ENCODE measurements at places on chromosomes 12 and 14.

DNA sequence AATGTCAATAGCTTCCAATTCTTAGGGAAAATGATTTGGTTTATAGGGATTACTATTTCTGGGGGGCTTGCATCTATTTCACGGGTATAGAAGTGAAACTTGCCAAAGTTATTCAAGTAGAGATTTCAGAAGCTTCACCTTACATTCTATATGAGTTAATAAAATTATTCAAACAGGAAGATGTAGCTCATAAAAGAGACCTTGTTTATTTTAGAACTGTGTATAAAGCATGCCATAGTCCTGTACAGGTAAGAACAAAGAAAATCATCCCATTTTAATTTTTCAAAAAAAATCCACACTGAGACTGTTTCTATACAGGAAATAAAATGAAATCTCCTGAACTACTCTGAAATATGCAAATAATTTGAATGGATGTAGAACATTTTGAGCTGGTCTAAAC lies 834.7 kb downstream of the TRHDE start:
- no peak for DNase-seq

DNA sequence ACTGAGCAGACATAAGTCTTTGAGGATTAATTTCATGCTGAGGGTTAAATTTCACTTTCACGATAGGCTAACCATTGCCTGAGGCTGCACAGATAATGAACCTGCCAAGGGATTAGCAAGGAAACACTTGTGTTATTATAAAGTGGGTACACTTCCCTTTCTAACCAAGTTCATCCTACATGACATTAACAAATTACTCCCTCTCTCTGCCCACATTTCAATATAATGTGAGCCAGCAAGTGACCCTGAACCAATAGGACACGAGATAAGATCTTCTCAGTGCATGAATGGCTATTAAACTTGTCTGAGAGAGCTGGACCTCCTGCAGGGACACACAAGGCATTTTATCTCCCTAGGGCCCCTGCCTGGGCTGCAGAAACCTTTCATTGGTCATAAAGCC lies 173.5 kb downstream of the PAX9 start:
- no peak for DNase-seq

DNA sequence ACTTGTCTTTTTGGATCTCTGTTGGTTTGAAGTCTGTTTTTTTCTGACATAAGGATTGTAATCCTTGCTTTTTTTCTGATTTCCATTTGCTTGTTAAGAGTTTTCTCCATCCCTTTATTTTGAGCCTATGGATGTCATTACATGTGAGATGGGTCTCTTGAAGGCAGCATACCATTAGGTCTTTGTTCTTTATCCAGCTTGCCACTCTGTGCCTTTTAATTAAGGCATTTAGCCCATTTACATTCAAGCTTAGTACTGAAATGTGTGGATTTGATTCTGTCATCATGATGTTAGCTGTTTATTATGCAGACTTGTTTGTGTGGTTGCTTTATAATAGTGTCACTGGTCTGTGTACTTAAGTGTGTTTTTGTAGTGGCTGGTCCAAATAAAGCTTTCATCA lies 100.0 kb downstream of the CCDC91 start:
- no peak for DNase-seq

DNA sequence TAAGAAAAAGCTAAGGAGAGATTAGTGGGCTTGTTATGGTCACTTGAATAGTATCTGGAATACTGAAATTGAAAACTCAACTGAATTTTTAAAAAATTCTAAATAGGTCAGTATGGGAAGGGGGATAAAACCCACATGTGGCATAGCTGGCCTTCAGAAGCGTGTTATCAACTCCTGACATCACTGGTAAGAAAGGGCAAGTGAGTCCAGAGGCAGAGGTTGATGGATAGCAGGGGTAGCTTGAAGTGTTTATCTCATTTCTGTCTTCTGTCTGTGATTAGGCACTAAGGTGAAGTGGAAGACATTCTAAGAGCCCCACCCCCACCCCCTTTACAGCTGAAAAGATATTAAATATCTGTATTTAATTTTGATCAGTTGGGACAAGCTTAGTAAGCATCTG lies 261.4 kb upstream of the TMTC1 start:
- no peak for DNase-seq

GRCh38 chr14:102387086-102387485 lies 24.3 kb downstream of the TECPR2 start:
- no peak for DNase-seq

- DNase-seq, result no peak
These were observed 9.5 kb downstream of the TSPAN11 start for GRCh38 chr12:30936036-30936435.

DNA sequence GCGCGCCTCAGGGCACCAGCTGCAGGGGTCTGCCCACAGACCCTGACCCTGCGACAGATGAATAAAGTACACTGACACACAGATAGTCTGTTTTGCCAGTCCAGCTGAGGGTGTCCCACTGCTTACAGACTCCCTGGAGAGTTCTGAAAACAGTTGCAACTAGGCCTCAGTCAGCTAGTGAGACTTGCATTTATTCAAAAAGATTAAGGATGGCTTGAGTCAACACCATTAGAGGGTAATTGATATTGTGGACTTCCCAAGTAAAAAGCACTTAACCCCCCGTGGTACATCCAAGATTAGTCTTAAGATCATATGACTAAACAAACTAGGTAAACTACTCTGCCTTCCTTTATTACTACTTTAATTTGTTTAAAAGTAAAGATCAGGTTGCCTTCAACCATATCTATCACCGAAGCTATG lies 11.1 kb upstream of the PSEN1 start:
- DNase-seq, result no peak

DNA sequence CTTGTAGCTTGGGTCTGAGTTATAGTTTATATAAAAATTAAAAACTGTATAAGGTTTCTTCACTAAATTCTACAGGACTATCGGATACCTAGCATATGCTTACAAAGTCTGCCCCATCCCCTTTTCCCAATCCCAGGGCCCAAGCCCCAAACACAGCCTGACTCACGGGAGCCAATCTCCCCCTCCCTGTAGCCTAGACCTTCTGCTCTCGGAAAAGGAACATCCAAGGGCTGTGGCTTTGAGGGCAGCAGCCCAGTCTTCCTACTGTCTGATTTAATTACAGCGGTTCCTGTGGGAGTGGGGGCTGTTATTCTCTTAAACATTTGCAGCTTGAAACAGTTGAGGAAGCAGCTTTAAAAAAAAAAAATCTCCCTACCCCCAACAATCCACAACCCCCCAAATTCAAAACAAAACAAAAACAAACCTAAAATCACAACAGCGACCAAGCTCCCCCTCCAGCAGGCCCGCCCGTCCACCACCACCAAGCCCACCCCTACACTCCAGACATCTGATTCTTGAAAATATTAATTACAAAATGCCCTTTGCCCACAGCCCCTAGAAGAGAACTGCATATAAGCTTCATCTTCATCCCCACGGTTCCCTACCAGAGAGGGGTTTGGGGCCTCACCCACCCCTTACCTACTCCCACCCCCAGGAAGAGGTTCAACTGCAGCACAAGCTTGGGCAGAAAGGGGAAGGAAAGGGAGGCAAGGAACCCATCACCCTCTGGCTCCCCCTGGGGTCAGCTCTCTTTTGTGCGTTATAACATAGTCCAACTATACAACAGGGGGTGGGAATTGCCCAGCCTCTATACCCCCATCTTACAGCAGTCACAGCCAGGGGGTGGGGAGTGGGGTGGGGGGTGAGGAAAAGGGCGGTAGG lies 1.1 kb upstream of the PRKAG1 start:
- peak; percentile 71 for DNase-seq

- DNase-seq, result peak; percentile 34
These were observed 43.6 kb upstream of the APPL2 start for GRCh38 chr12:105279460-105280056.

- no peak for DNase-seq
These were observed 12.7 kb upstream of the OAS2 start for GRCh38 chr12:112965643-112966042.

DNA sequence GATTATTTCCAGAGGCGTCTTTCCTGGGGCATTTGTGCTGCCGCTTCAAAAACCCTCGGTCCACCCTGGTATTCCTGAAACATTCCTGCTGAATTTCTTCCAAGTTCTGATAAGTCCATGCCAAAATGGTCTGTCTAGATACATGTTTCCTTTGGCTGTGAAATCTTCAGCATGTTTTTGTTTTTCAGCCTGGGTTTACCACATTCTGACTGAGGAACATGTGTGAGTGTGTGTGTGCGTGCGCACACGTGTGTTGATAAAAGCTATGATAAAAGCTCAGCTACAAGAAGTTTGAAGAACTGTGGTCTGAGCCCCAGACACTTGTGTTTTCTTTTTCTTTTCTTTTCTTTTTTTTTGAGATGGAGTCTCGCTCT lies 22.4 kb downstream of the ANKRD9 start:
- no peak for DNase-seq

GRCh38 chr12:76542908-76543307 lies 16.7 kb downstream of the OSBPL8 start:
- peak; percentile 48 for DNase-seq

DNA sequence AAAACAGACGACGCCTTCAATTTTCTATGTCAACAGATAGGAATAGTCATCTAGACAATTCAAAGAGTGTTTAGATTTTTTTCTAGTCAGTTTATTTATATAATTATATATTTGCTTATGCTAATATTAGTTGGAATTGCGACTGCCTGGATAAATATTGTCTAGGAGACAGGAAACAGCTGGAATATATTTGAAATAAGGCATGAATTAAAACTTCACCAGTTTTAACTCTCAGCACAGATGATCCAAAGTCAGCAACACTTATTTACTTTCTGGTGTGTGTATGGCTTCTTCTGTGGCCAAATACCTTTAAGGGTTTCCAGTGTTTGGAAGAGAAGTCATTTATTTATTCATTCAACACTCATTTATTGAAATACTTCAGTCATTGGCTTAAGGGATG lies 1215.4 kb upstream of the USP15 start:
- DNase-seq, result no peak

DNA sequence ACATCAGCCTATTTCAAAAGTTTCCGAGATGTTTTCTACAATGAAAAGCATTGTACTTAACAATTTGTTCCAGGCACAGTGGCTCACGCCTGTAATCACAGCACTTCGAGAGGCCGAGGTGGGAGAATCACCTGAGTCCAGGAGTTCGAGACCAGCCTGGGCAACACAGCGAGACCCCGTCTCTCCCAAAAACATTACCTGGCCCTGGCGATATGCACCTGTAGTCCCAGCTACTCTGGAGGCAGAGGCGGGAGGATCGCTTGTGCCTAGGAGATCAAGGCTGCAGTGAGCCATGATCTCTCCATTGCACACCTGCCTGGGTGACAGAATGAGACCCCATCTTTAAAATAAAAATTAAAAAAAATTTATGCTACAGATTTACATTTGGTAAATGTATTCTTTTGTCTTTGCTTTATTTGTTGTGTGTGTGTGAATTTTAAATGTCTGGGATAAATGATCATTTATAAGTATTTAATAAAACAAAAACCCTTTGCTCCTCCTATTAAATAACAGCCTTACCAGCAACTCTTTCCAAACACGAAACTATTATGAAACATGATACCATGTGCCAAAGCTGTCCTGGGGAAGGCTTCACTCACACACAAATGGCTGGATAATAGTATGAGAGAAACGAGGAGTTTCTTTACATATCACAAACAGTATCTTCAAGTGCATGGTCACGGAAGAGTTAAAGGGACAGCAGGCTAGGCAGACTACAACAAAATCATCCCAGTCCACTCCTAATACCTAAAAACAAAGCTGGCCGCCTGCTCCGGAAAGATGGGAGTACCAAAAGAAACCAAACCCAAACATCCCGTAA lies 1.1 kb downstream of the ATXN3 start:
- DNase-seq, result no peak

GRCh38 chr14:50928002-50928635 lies 16.2 kb downstream of the PYGL start:
- DNase-seq, result peak; percentile 90

GRCh38 chr14:22291406-22291805 lies 297.6 kb downstream of the DAD1 start:
- DNase-seq, result no peak

- DNase-seq, result no peak
These were observed 148.7 kb downstream of the CCDC59 start for GRCh38 chr12:82209533-82209932.

GRCh38 chr12:8549381-8549780 lies 8.7 kb upstream of the CLEC4E start:
- no peak for DNase-seq

DNA sequence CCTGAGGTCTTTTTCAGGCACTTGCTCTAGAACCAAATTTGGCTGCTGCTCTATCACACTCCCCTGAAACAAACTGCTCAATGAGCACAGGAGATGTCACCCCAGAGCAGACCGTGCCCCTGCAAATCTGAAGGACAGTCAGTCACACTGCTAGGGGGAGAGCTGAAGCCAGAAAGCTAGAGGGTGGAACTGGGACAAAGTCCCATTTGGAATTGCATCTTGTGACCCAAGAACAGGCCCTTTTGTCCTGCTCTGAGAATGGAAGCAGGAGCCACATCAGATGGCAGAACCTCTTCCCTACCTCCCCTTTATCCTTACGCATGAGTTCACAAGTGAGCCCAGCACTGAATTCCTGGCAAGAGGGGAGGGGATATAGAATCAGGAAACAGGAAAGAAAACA lies 64.7 kb downstream of the MAP3K9 start:
- no peak for DNase-seq

- no peak for DNase-seq
These were observed 222.8 kb downstream of the SOX5 start for GRCh38 chr12:23726646-23727045.

DNA sequence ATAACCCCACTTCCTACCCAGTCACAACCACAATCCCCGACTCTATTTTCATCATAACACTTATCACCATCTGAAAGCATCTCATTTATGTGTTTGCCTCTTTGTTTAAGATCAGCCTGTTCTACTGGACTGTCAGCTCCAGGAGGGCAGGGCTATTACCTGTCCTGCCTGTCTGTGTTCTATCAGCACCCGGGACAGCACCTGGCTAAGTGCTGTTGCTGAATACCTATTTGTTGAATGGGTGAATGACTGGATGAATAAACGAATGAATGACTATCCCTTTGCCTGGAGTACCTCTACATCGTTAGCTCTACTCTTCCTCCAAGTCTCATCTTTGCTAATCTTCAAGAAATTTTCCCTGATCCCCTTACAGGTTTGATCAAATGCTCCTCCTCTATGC lies 69.0 kb downstream of the WSCD2 start:
- DNase-seq, result no peak

GRCh38 chr14:50541159-50541567 lies 8.8 kb upstream of the MAP4K5 start:
- DNase-seq, result no peak

GRCh38 chr12:26452511-26452910 lies 257.1 kb downstream of the SSPN start:
- no peak for DNase-seq

DNA sequence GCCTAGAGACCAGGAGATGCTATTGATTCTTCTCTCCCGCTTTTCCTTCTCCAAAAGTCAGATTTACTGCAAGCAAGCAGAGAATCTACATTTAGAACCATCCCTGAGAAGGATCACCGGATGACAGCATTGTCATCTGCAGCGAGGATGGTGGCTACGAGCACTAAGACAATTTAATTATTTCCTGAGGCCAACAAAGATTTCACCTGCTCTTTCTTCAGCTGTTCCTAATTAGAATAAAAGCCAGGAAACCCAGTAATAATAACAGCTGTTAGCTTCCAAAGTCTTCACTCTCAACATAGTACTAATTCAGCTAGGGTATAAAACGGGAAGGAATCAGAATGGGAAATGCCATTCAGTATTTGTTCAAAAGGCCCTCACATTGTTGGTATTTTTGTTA lies 53.3 kb downstream of the TMTC1 start:
- no peak for DNase-seq

- no peak for DNase-seq
These were observed 7.4 kb downstream of the GLT8D2 start for GRCh38 chr12:104042580-104042979.

- DNase-seq, result no peak
These were observed 198.0 kb upstream of the EEA1 start for GRCh38 chr12:93127107-93127560.

GRCh38 chr14:57480051-57480450 lies 13.6 kb downstream of the CCDC198 start:
- DNase-seq, result no peak
